ENCODE measurements at places on chromosomes 2 and 18.

- DNase-seq: no peak
Observed at GRCh38 chr2:156800781-156801361, 364.7 kb downstream of the GPD2 start.

DNA sequence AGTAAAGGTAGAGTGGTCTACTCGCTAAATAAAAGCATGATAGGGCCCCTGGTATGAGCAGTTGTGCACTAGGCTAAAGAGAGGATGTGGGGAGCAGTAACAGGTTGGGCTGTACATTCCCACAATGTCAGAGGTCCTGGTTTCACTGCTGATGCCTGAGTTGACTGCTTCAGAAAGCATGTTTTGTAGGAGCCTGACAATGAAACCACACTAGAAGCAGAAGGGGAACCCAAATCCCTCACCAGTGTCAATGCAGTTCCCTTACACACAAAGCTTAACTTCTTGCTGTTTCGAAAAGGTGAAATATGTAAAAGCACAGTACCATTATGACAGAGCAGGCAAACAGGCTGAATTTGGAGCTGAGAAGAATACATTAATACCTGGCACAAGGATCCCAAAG, 291.7 kb upstream of the KYNU start:
- no peak for DNase-seq

DNA sequence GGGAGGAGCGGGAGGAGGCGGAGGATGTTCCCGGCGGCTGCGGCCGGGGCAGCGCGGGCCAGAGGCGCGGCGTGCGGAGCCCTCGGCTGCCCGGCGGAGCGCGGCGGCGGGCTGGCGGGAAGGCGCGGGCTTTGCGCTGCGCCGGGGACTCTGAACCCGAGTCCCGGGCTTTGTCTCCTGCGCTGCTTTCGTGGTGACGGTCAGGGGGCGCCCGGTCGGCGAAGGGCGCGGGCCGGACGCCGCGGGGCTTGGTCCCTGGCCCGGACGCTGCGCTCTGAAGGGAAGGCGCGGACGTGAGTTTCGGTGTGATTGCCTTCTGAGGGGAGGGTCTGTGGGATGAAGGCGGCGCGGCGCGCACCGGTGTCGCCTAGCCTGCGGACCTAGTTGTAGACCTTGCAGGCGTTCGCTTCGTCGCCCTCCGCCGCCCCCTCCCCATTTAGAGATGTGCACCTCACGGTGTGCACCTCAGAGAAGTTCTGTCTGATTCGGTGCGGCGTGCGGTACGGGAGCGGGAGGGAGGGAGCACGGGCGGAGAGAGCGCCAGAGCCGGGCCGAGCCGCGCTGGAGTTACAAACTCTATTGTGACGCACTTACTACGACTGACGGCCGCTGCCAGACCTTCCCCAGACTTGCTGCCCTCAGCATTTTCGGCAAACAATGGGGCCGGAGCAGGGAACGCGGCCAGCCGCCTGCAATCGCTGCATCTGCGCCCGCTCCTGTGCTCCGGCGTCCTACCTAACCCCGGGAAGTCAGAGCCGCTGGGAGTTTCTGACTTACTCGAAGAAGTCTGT, 2.1 kb downstream of the BCL2L11 start:
- DNase-seq: peak; percentile 91

DNA sequence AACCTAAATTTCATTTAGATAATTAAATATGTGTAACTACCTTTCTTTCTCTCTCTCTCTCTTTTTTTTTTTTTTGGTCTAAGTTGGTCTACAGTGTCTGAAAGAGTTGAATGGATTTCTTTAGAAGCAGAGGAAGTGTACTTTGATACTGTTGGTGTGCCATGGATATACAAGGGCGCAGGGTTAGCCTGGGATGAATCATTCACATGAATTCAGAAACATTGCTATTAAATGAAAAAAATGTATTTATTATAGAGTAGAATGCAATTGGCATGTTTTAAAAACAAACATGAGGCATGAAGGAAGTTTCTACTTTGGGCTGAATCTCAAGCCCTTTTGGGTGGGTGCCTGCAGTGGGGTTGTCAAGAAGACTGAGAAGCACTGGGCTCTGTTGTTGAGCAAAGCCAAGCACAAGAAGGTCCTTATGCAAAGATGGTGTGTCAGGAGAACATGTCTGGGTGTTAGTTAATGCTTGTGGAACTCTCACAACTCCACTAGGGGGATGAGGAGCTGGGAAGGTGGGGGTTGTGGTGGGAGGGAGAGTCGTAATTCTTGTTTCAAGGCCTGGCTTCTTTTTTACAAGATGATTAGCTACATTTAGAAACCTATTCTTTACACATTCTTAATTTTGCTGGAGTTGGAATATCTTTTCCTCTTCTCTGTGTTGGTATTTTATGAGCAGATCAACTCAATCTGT, 57.9 kb downstream of the LYPD6 start:
- DNase-seq: no peak

GRCh38 chr2:160465406-160465805, 28.2 kb downstream of the RBMS1 start:
- DNase-seq: no peak

- DNase-seq: no peak
Observed at GRCh38 chr2:233981574-233982420, 64.6 kb downstream of the TRPM8 start.

GRCh38 chr18:33113416-33113815, 327.1 kb downstream of the CCDC178 start:
- DNase-seq: no peak

DNA sequence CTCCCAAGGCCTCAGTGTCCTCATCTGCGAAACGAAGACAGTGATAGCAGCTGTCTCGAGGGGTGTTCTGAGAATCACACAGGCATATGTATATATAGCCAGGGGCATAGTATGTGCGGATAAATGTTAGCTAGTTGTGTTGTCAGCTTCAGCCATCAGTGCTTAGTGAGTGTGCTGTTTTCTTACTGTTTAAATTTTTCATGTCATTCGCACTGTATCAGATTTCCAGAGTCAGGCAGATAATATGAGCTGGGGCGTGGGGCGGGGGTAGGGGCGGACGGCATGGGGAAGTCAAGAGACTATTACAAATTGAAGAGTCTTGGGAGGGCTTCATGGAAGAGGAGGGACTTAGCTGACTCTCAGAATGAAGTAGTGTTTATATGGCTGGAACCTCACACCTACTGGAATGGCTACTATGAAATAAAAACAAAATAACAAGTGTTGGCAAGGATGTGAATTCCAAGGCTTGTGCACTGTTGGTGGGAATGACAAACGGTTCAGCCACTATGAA, 7.0 kb downstream of the TRAPPC12 start:
- DNase-seq: no peak

GRCh38 chr18:74498712-74499627, 2.8 kb downstream of the CNDP2 start:
- no peak for DNase-seq

GRCh38 chr18:48222118-48222517, 187.1 kb downstream of the ZBTB7C start:
- DNase-seq: no peak

DNA sequence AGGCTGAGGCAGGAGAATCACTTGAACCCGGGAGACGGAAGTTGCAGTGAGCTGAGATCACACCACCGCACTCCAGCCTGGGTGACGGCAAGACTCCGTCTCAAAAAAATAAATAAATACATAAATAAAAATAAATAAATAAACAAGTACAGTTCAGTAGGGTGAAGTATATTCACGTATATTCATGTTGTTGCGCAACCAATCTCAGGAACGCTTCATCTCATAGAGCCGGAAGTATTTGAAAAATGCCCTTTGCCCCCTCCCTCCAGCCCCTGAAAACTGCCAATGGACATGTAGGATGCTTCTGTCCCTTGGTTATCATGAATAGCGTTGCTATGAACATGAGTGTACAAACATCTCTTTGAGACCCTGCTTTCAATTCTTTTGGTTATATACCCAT, 132.0 kb downstream of the DTNB start:
- no peak for DNase-seq

DNA sequence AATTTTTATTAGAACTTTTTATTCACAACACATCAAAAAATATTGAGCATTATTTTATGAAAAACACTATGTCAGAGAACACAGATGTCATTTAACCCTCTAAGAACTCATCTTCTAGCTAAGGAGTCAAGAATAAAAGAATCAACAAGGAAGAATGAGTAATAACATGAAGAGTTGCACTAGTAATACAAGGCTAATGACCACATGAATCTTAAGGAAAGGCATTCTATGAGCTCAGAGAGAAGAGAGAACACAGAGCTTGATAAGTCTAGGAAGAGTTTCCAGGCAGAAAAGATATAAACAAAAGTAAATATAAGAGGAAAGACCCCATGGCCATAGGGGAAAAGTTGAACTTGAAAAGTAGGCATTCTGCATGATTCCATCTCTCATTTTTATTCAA, 166.5 kb downstream of the MAIP1 start:
- no peak for DNase-seq

- no peak for DNase-seq
Observed at GRCh38 chr2:119897736-119898395, 115.0 kb upstream of the EPB41L5 start.

DNA sequence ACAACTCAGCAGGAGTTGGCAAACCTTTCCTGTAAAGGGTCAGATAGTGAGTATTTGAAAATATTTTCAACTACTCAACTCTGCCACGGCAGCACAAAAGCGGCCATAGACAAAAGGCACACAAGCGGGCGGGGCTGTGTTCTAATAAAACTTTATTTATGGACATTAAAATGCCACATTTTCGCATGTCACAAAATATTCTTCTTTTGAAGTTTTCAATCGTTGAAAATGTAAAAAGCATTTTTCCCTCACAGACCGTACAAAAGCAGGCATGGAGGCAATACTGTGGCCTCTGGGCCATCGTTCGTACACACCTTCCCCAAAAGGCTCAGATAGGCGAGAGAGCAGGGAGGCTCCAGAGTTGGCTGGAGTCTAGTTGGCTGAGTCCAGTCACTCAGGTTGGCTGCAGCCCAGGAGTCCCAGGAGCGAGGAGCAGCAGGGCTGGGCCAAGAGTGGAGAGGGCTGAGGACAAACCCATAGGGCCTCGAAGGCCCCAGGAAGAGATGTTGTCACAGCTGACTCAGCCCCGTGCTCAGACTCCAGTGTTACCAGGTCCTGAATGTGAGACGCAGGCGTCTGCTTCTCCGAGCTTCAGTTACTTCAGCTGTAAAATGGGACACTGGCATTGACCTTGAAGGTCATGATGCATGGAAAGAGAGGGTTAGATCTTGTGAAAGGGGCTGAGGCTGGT, 42.5 kb downstream of the SDC1 start:
- DNase-seq: no peak

DNA sequence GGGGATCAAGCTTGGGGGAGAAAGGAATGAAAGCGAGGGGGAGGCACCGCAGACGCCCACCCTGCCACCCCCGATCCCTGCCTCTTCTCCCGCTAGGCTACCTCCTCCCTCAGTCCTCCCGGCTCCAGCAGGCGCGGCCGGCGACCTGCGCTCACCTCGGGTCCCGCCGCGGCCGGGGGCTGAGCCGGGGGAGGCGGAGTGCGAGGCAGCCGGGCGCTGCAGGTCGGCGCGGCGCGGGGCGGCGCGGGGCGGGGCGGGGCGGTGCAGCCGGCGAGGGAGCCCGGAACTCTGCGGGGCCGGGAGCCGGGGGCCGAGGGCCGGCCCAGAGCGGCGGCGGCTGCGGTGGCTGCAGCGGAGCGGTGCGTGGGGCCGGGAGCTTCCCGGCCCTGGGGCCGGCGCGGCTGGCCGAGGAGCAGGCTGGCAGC, 477 bp downstream of the ACVR1 start:
- no peak for DNase-seq

DNA sequence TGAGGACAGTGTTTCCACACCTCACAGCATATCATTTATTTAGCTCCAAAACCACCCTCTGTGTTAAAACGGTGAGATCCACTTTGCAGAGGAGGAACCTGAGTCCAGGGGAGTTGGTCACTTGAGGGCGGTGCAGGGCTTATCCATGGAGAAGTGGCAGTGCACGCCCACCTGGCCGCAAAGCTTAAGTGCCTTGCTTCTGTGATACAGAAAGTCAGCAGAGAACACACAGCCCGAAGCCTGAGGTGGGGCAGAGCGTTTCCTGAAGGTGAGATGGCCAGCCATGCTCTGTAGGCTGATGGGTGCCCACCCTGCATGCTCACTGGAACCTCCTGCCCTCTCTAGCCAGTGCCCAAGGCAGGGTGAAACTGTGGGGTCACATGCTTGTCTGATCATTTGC, 87.3 kb downstream of the SH3RF3 start:
- DNase-seq: no peak

- DNase-seq: no peak
Observed at GRCh38 chr2:143321994-143322393, 192.8 kb downstream of the ARHGAP15 start.

DNA sequence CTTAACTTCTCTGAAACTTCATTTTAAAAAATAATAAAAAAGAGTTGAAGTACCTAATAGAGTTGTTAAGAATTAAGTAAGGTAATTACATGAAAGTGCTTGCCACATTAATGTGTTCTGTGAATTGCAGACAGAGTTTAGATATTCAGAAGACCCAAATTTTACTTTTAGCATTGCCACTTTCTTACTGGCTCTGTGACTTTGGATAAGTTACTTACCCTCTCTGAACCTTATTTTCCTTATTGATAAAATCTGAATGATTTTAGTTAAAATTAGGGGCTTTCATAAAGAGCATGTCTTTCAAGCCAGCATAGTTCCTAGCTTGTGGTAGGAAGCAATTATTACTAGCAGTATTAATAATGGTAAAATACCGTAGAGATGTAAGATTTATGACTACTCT, 101.2 kb upstream of the CREB1 start:
- no peak for DNase-seq

DNA sequence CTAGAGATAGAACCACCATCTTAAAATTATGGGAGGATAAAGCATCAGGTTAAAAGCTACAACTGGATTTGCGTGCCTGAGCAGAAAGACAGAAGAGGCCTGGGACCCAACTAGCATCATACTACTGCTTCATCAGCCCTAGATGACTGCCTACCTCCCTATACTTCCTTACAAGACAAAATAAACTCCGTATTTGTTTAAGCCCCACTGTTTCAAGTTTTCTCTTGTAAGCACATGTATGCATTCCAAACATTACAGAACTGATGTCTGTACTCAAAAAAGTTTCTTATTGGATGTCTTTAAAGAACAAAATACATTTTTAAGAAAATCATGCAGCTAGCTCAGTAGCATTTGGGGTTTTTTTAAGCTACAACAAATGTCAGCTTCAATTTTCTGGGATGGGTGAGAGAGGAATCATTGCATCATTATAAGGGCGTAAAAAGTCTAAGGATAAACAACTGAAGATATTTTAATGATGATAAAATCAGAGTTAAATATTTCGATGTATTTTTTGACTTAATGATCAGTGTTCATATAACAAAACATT, 213.1 kb downstream of the EXOC6B start:
- DNase-seq: no peak

DNA sequence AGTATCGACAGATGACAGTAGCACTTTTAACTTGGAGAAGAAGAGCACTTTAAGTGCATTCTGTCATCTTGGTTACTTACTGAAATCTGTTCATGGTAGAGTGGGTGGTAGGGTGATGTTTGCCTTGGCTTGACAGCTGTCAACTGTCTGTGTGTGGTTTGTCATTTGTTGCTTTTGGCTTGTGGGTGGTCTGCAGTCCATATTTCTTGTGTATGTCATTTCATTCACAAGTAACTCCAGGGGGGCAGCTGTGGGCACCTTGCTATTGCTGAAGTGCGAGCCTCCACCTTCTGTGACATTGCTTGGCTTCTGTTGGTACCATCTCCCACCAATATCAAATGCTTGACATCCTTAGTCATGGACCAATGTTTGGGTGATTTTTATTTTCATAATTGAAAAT, 311.6 kb upstream of the NRP2 start:
- no peak for DNase-seq

GRCh38 chr2:186484062-186484735, 1.9 kb upstream of the ZC3H15 start:
- no peak for DNase-seq
